ENCODE measurements at places on chromosomes 2 and 18.

GRCh38 chr2:40123746-40124145 is 328.1 kb downstream of the SLC8A1 start:
- DNase-seq: no peak

GRCh38 chr2:181411105-181411849 is 45.9 kb upstream of the ITGA4 start:
- DNase-seq: no peak

- no peak for DNase-seq
These were observed 15.7 kb upstream of the OLA1 start for GRCh38 chr2:174263997-174264396.

- no peak for DNase-seq
These were observed 332.1 kb upstream of the ETAA1 start for GRCh38 chr2:67065046-67065445.

GRCh38 chr2:235358981-235359471 is 134.8 kb upstream of the AGAP1 start:
- DNase-seq: no peak

DNA sequence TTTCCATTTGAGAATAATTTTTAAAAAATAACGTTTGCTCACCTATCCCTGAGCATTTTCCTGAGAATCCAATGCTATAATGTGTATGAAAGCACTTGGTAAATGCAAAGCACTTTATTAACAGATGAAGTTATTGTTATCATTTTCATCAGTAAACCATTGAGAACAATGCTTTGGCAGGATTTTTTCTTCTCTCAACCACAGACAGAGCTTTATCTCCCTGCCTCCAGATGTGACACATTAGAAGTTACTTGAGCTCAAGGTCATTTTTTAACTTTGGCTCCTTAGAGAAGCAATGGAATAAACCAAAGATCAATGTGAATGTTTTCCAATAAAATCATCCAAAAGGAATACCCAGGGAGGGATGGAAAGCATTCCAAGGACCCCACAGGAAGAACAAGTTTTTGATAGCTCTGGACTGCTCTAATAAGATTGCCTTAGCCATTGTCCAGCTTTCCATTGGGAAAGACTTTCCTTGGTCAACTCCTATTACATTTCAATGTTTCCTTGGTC is 118.9 kb upstream of the NT5C1B start:
- DNase-seq: no peak

DNA sequence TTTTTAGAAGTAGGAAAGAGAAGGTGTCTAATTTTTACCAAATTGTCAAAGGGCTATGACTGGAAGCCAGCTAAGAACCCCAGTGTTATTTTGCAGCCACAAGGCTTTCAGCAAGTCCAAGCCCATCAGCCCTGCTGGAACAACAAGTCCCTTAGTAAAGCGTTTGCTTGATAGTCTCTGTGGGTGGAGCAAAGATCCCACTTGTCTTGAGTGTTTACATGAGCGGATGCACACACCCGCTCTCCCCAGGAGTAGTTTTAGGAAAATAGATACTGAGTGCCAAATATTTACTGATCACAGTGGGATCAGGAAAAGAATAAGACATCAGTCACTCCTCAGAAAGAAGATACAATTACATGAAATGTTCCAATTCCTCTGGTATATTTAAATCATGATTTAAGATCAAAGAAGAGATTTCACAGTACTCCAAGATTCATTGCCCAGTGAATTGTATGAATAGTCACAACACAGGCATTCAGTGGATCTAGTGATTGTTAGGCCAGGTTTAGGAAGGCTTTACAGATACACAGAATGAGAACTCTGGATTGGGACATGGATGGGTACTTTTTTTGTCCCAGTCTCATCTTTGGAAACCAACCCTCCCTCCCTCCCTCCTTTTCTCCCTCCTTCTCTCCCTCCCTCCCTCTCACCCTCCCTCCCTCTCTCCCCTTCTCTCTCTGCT is 514.9 kb downstream of the PTPRM start:
- no peak for DNase-seq

DNA sequence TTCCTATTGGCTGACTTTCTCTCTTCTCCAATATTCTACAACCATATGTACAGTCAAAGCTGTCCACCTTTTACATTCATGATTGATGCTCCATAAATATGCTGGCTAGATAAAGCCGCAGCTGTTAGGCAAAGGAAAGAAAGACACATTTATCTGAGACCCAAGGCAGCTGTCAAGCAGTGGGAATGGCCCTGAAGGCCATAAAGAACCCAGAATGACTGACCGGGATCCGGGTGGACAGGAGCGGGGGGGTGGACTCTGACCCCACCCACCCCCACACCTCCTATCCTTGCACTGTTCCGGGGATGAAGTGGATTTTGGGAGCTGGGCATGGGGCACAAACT is 116.4 kb downstream of the RTP5 start:
- no peak for DNase-seq

DNA sequence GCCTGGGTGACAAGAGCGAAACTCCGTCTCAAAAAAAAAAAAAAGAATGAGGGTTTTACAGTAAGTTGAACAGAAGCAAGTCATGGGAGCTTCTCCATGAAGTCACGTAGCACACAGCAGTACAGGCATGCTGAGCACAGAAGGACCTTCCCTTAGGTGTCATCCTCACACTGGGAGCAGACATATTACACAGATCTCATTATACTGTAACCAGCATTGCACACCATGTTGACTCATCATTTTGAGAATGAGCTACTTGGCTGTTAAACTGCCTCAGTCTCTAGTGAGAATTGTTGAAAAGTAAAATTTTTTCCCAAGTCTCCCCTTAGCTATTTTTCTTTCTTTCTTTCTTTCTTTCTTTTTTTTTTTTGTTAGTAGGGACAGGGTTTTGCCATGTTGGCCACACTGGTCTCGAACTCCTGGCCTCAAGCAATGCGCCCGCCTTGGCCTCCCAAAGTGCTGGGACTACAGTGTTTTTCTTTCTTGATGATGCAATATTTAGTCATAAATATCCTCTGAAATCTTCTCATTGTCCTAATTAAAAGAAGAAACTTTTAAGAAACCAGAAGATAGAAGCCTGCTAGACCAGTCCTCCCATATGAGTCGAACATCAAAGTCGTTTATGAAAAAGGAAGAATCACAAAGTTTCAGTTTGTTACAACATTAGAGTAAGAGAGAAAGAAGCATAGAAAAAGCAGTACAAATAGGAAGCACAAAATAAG is 37.9 kb upstream of the PPP1CB start:
- DNase-seq: no peak

DNA sequence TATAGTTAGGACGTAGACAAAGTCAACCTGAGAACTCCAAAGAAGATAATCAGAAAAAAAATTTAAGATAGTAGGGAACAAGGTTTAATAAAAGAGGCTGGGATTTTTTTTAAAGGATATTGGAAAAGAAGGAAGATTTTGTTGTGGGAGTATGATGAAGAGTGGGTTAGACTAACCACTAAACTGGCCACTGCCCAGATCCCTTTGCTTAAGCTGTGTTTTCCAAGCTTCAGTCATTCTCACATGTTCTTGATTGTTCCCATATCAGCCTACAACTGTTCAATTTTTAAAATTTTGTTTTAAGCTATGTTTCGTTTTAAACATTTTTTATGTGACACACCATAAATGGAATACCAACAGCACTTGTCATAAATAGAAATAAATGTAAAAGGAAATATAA is 284.5 kb upstream of the MMADHC start:
- no peak for DNase-seq

DNA sequence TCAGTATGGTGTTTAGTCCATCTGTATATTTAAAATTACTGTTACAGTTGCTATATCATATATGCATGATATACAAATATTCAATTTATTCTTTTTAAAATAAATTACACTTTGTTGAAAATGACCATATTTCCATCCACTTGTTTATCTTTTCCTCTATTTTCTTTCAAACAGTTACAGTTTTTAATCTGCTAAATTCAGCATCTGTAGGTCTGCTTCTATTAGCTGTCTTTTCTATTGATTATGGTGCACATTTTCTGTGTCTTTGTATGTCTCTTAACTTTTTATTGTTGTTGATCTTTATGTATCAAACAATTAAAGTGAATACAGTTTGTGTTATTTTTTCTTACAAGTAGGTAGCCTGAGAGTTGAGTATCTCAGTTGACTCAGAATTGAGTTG is 28.1 kb downstream of the IL18R1 start:
- DNase-seq: no peak

DNA sequence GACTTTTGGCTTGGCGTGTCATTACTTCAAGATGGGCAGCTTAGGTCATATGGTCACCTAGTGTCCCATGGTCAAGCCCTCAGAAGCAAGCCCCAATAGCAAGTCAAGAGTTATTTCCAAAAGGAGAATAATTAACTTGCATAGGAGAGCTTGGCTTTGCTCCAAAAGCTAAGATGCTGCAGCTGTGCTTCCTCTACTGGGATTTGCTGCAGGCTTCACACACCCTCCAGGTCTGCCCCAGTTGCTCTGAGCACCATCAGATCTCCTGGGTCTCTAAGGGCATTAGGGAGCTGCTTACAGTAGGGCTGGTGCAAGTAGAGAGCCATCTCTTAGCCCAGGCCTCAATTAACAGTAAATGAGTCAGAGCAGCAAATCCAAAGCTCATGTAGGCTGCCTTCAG is 46.6 kb downstream of the THUMPD2 start:
- DNase-seq: no peak

- DNase-seq: no peak
These were observed 62.2 kb downstream of the GALNT14 start for GRCh38 chr2:31075941-31076590.

GRCh38 chr2:37934591-37935513 is 9.8 kb downstream of the RMDN2 start:
- DNase-seq: no peak

- no peak for DNase-seq
These were observed 34.1 kb upstream of the METAP1D start for GRCh38 chr2:171965661-171966060.

- no peak for DNase-seq
These were observed 66.5 kb downstream of the LNPK start for GRCh38 chr2:175935289-175936181.

- DNase-seq: no peak
These were observed 1.2 kb upstream of the OTX1 start for GRCh38 chr2:63049211-63049969.

DNA sequence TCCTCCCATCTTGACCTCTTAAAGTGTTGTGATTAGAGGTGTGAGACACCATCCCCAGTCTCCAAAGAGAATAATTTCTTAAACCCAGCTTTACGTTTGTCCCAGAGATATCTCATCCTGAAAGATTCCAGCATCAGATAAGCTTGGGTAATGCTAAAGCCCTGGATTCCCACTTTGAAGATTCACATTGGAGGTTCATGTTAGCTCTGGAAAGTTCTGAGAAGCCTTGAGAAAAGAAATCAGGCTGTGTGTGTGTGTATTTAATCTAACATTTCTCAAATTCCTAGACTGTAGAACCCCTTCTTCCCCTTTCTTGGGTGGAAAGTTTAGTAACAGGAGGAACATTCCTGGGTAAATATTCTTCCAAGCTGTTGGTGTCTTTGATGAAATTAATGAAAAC is 18.0 kb downstream of the ZNF532 start:
- no peak for DNase-seq

DNA sequence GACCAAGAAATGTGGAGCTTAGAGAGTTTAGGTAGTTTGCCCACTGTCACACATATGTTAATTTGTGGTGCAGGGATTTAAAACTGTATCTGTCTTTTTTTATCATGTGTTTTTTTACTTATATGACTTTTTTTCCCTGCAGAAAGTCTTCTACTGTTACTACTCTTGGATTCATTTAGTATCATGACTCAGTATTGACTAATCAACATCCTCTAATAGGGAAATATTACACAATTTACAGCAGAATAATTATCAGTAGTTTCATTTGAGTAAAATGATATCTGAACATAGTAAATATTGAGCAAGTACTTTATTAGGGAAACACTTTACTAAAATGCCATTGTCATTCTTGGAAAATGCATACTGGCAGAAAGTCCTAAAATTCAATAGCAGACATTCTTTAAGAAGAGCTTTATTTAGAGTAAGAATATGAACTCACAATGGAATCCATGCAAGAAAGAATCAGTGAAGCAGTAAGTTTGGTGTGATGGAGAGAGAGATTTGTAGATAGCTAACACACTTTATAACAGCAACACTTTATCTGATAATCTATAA is 425.9 kb upstream of the SLC8A1 start:
- no peak for DNase-seq

- DNase-seq: no peak
These were observed 84.0 kb downstream of the PTGR3 start for GRCh38 chr18:75124991-75125381.

GRCh38 chr2:217835931-217836891 is 166.6 kb downstream of the TNS1 start:
- no peak for DNase-seq

GRCh38 chr2:30306522-30306921 is 75.2 kb downstream of the LBH start:
- DNase-seq: no peak

DNA sequence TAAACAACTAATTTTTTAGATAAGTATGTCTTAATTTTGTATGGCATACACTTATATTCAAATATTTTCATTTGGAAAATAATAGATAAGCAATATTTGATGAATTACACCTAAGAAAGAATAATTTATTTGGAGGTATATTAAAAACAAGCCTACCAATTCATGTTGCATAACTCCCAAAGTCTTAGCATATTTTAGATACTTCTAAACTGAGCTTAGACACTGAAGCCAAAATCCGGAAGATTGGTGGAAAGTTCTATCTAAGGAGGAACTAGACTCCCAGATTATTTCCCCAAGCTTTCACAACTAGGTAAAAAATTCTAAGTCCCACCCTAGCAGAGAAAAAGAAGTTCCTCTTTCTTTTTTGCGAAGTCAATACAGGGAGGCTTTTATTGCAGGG is 221.0 kb upstream of the MMADHC start:
- no peak for DNase-seq

DNA sequence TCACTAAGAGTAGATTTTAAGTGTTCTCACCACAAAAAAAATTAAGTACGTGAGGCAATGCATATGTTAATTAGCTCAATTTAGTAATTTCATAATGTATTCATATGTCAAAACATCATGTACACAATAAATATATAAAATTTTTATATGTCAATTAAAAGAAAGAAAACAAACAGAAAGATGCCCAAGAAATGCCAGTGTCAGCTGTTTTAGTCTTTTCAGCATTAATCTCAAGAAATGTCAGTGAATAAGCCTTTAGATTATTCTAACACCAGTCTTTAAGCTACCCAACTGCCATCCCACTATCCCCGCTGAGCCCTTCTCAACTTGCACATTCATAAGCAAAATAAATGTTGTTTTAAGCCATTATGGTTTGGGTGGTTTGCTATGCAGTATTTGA is 76.5 kb downstream of the C1D start:
- no peak for DNase-seq

DNA sequence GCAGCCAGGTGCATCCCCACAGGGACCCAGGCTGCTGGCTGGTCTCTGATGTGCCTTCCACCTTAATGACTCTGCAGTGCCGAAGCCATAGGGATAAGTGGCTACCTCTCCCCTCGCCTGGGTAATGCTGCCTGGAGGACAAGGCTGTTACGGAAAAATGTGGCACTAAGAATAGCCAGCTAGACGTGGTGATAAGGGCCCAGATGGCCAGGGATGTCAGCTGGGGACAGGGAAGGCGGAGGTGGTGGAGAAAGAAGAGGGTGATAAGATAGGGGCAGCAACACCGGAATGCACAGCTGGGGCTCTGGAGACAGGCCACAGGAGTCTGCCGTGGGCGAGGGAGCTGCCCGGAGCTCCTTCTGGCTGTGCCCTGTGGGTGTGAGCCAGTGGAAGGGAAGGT is 170.6 kb downstream of the FHOD3 start:
- no peak for DNase-seq

GRCh38 chr2:19312949-19313348 is 45.5 kb downstream of the OSR1 start:
- no peak for DNase-seq
